Daoy (cell line): ENCODE measurements at places on chromosomes 2 and 18. TPM values are rescaled to one million over a fixed set of nuclear protein-coding genes. Genes with fewer than 3 reads are reported as not detected.

CAVIN2 gene
- 0.06 TPM in 1 of 2 replicates, not detected in the other for total RNA-seq

FMNL2 gene
- total RNA-seq, result 26.9 and 29.0 TPM in 2 replicates

EVA1A gene
- 73.2 and 98.7 TPM in 2 replicates for total RNA-seq

CACNB4 gene
- total RNA-seq, result 0.12 and 0.17 TPM in 2 replicates

ERFE gene
- 3.6 and 6.8 TPM in 2 replicates for total RNA-seq

IGFBP5 gene
- 2.9 and 3.5 TPM in 2 replicates for total RNA-seq

FAM228A gene
- not detected in 2 replicates for total RNA-seq

REG3G gene
- not detected in 2 replicates for total RNA-seq

ITGA6 gene
- total RNA-seq, result 27.4 and 42.4 TPM in 2 replicates

GRCh38 chr2:128601298-128602037, 282.8 kb upstream of the HS6ST1 start:
- no peak for DNase-seq

GRCh38 chr18:31217038-31217849, 54.6 kb upstream of the DSC1 start:
- DNase-seq, result peak; percentile 18

DNA sequence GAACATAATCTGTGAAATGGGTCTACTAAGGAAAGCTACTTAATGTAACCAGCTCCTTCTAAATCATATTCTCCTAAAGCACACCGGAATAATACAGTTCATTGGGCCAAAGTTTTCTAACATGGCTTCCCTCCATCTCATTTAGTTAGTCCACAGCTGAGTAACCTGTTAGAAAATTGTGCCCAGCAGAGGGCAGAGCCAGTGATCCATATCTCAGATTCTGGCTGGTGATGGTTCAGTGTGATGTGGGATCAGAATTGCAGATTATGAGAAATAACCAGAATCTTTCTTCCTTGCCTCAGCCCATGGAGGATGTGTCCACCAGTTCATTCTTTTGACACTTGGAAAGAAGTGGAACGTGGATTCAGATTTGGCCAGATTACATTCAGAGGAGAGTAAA, 9.4 kb upstream of the CTLA4 start:
- DNase-seq, result no peak

- DNase-seq, result no peak
Measured at GRCh38 chr2:172128484-172128883, 25.8 kb upstream of the DLX2 start.

DNA sequence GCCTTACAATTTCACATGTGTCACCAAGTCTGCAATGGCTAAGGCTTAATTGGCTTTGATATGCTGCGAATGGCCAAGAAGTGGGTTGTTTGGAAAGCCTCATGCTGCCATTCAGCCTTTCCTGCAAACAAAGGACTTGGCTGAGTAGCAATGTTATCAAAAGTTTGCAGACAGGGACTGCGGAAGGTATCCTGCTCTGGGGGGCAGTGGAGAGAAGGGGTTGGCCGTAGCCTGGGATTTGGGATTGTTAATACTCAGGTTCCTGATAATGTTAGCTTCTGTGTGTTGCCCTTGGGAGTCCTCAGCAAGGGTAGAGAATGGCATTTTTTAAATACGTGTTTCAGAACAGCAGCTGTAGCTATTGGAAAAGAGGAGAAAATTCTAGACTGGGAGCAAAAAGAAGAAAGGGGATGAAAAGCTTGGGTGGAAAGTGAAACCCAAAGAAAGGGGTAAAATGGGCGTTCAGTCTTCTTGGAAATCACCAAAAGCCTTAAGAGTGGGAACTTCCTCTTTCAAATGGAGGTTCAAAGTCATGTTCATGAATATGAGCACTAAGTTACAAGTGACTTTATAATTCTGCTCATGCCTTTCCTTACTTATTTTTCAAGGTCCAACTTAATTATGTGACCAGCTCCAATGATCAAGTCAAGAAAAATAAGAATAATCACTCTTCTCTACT, 325.1 kb downstream of the RNF144A start:
- DNase-seq, result no peak

DNA sequence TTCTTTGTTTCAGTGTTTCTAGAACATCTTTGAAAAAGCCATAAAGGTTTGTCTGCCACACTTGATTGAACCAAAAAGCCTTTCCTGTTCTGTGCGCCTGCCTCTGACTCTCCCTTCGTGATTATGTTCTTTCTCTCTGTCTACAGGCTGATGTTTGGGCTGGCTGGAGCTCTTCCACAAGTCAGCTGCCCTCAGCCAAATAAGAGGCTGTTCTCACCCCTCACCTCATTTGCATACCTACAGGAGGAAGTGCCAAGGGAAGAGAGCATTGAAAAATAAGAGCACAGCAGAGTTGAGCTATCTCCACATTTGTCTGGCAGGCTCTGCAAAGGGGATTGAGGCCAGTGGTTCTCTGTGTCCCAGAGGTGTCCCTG, 15.8 kb downstream of the INPP5D start:
- DNase-seq, result no peak

- DNase-seq, result no peak
Measured at GRCh38 chr18:47863041-47863440, 67.4 kb downstream of the SMAD2 start.

DNA sequence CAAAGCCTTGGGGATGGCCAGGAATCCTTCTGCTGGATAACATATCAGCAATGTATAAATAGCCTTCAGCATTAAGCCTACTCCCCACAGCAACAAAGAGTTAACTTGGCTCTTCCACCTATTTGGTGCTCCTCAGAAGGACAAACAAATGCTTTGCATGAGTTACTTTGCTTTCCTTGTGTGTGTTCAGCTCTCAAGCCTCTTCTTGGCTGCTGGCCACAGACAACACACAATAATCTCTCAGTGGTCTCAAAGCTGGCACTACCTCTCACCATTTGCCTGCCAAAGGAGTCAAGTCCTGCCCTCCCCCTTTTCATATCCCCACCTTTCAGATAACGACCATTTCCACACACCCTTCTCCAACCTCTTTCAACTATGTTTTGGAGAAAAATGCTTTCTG, 17.5 kb downstream of the FTCDNL1 start:
- DNase-seq, result no peak

DNA sequence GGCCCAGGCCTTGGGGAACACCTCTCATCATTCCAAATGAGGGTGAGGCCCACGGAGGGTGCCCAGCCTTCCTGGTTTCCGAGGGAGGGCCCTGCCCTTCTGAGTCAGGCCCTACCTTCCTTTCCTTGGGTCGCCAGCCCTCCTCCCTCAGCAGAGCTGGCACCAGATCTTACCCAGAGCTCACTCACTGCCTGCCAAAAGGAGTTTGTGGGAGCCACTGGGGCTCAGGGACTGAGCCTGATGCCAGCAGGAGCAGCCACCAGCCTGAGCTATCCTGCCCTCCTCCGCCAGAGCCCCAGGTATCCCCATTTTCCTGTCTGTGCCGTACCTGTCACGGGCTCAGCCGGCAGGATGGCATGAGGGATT, 64.1 kb downstream of the NRP2 start:
- no peak for DNase-seq

- no peak for DNase-seq
Measured at GRCh38 chr2:120761911-120762310, 26.2 kb downstream of the GLI2 start.

DNA sequence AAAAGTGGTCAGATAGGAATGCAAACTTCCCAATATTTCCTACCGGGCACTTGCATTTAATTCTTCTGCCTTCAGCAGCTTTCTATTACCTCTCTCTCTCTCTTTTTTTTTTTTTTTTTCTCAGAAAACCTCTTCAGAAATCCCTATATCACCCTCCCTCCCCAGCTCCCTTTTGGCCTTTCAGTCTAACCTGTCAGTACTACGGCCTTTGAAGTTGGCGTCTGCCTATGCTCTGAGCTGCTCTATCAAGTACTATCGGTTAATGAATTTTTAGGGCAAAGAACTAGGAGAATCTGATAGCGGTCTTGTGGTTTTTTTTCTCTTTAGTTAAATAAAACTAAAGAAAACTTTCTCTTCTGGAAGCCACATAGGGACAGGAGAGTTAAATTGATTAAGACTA, 122.4 kb upstream of the MAPRE2 start:
- no peak for DNase-seq

DNA sequence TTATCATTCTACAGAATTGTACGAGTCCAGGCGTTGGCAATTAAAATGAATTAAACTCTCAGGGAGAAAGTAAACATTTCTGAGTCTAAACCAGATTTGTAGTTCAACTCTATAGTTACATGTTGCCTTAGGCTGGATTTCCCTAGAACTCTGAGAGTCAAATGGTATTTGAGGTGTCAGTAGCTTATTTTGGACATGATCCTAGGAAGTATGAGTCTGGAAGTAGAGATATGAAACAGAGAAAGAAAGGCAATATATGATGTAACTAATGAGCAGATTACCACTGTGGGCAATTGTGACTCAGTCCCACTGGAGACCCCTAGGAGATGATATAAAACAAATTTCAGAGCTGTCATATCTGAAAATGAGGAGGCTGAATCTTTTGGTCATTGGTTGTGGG, 199.1 kb upstream of the UBE2E3 start:
- DNase-seq, result peak; percentile 35

DNA sequence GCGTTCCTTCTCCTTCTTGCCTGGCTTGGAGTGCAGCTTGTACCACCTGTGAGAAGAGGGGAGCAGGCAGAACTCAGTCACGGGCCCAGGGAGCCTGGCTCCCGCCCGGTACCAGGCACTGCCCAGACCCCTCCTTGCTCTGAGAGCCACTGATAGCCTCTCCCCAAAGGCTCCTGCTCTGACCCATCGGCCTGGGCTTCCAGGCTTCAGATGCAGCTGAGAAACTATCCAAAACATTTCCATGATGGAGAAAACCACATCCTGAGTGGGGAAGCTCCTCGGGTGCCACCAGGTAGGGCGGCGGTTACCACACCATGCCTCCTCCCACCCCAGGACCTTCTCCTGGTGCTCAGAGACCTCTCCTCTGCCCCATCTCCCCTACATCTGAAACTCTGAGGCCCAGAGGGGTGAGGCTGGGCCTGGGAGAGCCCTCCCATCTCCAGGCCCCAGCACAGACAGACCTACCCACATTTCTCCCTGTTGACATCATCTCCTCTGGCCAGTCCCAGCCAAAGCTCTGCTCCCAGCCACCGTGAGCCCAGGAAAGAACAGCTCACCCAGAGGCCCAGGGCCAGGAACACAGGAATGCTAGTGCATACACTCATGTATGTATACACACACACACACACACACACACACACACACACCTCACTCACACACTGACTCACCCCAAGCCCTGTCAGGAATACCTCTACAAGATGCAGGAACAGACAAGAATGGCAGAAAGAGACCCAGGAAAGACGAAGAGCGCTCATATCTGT, 17.9 kb upstream of the SFXN5 start:
- DNase-seq, result peak; percentile 93

DNA sequence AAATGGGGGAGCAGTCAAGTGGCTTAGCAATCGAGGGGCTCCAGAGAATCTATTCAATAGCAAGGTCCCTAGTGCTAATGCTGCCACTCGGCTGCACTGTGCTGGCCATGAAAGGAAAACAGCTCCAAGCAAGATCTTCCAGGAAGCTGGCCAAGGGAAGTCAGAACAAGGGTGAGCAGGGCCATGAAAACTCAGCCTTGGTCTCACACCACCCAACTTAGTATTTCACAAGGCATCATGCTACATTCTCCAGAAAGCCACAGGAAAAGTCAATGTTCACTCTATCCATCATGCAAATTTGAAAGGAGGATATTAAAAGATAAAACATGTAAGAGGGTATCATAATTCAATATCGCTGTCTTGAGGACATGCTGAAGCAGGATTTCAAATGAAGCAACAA, 35.7 kb downstream of the NRP2 start:
- DNase-seq, result no peak

DNA sequence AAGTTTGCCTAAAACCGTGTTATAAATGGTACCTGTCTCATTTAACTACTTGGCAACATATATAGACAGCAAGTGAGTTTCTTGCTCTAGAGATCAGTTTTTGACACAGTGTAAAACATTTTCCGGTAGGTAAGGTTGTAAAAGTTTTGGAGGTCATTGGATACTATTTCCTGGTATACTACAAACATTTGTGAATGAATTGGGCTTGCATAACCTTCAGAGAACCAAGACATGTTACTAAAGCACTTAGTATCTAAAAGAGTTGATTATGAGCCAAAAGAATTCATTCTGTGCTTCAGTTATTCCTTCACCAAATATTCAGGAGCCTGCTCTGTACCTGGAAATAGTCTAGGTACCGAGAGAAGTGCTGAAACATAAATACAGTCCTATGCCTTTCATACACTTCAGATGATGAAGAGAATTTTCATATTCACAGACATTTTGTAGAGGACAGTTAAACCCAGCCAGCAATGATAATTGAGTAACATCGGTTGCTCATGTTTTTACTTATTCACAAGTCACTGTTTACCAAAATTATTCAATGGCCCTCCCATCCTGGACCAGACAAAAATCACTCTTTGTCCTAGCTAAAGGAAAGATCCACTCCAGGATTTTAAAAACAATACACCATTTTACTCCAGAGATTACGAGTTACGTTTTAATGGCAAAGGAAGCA, 319.4 kb upstream of the RBMS1 start:
- DNase-seq, result no peak

GRCh38 chr2:20005891-20006470, 6.5 kb downstream of the MATN3 start:
- DNase-seq, result no peak

GRCh38 chr2:154437104-154437503, 261.4 kb upstream of the KCNJ3 start:
- DNase-seq, result no peak

DNA sequence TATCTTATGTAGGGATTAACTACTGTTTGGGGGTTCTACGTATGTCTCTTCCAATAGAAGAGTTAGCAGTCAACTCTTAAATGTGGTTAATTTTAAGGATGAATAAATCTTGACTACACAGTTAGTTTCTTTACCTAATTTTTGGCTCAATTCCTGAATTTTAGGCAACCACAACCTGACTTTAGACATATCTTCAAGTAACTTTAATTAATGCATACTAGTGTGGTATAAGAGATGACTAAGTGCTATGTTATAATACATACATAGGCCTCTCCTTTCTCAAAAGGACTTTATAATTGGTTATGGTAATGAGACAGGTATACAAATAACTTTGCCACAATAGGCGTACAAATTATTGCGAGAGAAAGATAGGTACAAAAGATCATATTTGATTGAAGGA, 312.0 kb downstream of the IRS1 start:
- no peak for DNase-seq

DNA sequence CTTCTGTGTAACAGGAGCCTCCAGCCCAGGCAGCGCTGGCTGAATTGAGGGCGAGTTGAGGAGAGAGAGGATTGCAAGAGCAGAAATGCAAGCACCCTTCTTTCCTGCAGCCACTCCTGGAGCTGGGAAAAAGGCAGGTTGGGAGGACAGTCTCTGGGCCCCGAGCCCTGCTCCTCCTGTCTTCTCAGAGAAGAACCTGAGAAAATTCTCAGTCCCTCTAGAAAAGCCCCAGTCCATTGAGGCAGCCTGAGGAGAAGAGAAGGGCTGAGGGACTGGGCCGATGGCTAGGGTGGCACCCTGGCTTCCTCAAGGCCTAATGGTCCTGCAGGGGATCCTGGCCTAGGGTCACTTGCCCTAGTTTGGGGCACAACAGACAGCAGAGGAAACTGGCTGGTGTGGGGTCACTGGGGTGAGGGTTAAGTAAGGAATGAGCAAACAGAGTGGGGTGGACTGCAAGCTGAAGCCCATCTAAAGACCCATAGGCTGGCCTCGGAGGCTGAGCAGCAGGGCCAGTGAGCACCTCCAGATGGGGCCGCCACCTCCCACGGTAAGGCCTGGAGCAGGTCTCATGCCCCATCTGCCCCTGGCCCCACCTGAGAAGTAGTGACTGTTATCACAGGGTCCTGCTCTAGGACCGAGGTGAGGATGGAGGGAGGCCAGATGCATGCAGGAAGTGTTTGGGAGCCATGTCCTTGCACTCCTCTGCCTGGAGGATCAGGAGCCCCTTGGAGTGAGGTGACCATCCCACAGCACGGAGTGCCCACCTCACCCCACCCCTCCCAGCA, 12.4 kb downstream of the CIB4 start:
- no peak for DNase-seq
